ENCODE measurements at places on chromosomes 7 and 10.

DNA sequence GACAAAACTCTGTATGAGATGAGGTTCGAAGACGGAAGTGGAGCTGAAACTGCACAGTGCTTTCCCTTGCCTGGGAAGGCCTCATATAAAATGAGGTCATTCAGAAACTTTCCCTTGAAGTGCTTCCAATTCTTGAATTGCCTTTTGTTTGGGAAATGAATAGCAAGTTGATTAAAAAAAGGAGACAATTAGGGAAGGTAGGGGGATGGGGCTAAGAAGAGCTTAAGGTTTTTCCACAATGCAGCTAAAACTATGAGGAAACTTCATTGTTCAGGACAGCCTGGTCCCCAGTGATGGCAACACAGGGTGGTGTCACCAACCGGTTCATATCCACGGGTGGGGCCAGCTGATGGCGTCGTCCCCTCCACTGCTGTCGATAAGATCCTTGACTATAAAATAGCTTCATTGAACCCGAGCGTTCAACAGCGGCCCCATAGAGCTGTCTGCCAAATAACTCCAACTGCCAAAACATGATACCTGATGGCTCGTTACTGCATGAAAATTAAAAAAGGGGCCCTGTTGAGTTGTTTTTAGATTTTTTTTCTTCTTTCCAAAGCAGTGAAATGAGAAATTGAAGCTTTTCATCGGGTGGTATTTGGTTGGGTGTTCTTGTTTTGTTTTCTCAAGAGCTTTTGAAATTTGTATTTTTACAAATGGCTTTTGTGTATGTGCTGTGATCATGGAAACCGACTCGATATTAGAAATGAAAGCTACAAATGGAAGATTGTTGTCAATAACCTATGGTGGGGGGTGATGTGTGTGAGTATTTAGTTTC, 2.8 kb upstream of the CELF2 start:
- DNase-seq = no peak

DNA sequence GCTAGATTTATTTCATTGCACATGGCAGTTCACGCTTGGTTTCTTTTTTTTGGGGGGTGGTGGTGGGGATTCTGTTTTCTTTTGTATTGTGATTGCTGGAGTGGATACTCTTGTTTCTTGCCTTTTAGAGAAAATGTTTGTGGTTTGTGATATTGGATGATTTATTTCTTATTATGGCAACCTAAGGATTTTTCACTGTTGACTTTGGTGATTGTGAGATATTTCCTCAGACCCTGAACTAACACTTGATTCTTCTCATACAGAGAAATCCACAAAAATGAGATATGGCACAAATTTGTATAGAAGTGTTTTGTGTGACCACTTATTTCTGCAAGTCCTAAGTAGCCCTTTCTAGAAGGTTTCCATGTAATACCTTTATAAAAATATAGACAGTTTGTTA, 871.1 kb downstream of the LRMDA start:
- no peak for DNase-seq

GRCh38 chr10:79081353-79082034, 12.7 kb downstream of the ZMIZ1 start:
- DNase-seq = no peak

- no peak for DNase-seq
These were observed 5.6 kb downstream of the CH25H start for GRCh38 chr10:89201345-89202032.

GRCh38 chr10:21885940-21886339, 117.6 kb downstream of the DNAJC1 start:
- no peak for DNase-seq

GRCh38 chr7:343227-343822, 53.4 kb downstream of the FOXL3 start:
- no peak for DNase-seq

DNA sequence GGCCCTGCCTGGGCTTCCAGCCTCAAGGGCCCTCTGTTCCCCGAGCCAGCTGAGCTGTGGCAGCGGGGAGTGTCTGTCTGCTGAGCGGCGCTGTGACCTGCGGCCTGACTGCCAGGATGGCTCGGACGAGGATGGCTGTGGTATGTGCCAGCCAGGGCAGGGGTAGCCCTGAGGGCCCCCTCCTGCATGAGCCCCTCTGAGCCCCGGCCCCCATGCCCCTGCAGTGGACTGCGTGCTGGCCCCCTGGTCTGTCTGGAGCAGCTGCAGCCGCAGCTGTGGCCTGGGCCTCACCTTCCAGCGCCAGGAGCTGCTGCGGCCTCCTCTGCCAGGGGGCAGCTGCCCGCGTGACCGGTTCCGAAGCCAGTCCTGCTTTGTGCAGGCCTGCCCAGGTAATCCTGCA, 28.4 kb upstream of the ZNF467 start:
- no peak for DNase-seq

GRCh38 chr7:15686957-15687545, 568 bp upstream of the MEOX2 start:
- DNase-seq = no peak

DNA sequence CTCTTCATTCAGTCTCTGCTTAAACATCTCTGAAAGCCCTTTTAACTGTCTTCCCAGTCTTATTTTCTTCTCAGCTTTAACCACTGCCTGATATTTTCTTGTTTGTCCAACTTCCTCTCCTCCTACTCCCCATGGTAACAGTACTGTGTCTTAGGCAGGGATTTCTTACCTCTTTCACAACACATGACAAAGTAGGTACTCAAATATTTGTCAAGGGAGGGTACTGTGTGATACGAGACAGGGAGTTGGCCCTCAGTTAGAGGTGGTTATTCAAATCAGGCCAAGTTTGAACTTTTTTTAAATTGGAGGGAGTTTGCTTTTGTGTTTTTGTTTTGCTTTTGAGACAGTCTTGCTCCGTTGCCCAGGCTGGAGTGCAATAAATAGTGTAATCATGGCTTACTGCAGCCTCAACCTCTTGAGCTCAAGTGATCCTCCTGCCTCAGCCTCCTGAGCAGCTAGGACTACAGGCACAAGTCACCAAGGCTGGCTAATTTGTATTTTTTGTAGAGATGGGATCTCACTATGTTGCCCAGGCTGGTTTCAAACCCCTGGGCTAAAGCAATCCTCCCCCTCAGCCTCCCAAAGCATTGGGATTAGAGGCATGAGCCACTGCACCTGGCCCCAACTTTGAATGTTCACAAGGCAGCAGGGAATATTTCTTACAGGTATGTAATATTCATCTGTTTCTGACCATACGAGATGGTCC, 2.5 kb upstream of the KPNA7 start:
- DNase-seq = no peak
